ENCODE measurements at places on chromosomes 13 and 19.

- DNase-seq: no peak
Observed at GRCh38 chr13:52760077-52760476, 20.5 kb upstream of the CNMD start.

GRCh38 chr13:29946093-29946492 lies 95.7 kb upstream of the UBL3 start:
- no peak for DNase-seq

GRCh38 chr19:51059715-51060114 lies 5.2 kb downstream of the KLK13 start:
- no peak for DNase-seq

GRCh38 chr13:75544681-75545330 lies 4.8 kb upstream of the UCHL3 start:
- no peak for DNase-seq

DNA sequence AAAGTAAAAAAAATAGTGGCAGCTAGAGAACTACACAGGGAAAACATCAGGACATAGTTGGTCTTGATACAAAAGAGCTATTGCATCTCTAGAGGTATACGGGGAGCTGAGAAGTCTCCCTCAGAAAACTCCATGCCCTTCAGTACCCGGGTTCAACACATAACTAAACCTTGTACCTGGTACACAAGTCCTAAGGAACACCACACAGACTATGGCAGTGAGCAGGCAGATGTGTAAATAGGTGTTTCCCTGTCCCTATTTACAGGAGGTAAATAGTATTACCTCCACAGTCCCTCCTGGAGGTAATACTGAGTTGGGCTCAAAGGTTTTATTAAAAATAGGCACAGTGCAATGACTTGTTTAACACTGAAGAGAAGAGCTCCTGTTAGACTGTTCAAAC lies 5.9 kb downstream of the FGF14 start:
- no peak for DNase-seq

DNA sequence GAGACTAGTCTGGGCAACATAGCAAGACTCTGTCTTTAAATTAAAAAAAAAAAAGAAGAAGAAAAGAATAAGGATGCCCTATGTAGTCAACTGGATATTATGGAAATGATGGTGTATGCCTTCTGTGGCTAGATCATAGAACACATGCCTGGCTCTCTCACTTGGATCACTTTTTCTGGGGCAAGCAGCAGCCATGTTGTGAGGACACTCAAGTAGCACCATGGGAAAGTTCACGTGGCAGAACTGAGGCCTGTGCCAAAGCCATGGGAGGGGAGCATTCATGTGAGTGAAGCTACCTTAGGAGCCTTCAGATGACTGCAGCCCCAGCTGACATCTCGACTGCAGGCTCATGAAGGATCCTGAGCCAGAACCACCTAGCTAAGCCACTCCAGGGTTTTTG lies 12.0 kb downstream of the PLAUR start:
- DNase-seq: no peak

GRCh38 chr19:48118131-48118517 lies 7.5 kb upstream of the PLA2G4C start:
- peak; percentile 5 for DNase-seq

Data from activated naive CD4-positive, alpha-beta T cell treated with Interleukin-2 at 50 U/mL for 16 hours (primary cell).